ENCODE measurements at places on chromosomes 2 and 18.

DNA sequence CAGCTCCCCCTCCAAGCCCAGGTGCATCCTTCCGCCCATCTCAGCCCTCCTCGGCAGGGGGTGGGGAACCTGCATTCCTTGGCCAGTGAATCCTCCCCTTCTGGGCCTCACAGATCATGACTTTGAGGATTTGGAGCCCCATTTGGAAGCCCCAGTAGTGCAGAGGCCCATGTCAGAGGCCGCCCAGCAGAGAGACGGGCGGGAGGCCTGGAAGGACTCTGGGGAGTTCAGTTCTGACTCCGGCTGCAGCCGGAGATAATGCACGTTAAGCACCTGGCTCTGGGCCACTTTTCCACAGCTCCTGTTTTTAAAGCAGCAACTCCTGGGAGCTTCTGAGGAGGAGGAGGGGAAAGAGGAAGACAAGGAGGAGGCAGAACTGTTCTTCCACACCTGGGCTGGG is 14.9 kb downstream of the ATOH8 start:
- DNase-seq, result no peak

GRCh38 chr2:225597911-225598310 is 198.4 kb downstream of the NYAP2 start:
- DNase-seq, result no peak

DNA sequence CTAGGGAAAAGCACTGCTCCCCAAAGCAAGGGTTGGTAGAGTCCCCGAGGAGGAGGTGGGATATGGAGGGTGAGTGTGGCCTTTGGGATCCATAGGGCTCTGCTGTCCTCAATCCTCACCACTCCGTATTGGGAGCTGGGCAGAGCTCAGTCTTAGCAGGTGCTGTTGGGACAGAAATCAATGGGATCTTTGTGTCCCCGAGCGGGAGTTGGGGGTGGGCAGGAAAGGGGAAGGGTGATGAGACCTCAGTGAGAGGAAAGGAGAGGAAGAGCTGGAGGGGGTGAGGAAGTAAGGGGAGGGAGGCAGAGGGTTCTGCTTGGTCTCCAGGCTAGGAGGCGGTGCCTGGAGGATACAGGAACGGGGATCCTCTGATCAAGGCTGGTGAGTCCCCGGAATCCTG is 2.6 kb downstream of the ASIC4 start:
- no peak for DNase-seq

DNA sequence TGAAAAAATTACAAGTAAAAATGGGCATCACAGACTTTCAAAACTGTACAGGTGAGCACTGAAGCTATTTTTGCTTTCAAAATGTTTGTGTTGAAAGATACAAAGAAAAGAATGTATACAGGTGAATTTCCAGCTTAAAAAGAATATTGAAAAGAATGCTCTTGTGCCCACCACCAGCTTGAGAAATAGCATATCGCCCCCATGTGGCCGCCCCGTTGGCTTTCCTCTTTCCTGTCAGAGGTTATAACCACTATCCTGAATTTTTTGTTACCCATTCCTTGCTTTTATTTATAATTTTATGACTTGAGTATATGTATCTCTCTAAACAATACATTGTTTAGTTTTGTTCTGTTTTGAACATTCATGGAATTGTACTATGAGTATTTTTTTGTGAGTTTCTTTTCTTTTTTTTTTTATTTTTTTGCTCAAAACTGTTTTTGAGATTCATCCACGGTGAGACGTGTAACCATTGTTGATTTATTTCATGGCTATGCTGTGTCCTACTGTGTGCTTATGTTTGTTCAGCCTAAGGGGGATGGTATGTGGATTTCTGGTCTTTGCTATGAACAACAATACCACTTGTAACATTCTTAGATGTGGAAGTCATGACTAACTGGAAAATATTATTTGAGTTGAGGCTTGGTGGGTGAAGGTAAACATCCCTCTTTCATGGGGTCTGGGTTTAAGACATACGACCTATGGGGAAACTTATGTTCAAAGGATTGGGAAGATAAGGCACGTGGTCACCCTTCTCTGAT is 11.6 kb downstream of the TRPM8 start:
- no peak for DNase-seq

GRCh38 chr2:156399950-156400705 is 36.1 kb upstream of the GPD2 start:
- peak; percentile 24 for DNase-seq

DNA sequence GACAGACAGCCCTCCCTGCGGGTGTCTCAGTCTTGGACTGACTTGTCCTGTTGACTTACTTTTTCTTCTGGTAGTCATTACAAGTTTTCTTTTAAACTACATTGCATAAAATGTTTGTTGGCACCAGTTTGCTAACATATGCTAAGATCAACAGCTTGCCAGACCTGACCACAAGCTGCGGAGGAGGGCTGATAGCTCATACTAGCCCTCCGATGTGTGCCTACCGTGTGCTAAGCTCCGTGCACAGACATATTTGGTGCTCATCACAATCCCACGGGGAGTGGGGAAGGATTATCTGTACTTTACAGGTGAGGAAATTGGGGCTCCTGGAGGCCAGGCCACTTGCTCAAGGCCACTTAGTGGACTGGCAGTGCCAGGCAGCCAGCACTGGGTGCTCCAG is 72.8 kb upstream of the YPEL5 start:
- no peak for DNase-seq

DNA sequence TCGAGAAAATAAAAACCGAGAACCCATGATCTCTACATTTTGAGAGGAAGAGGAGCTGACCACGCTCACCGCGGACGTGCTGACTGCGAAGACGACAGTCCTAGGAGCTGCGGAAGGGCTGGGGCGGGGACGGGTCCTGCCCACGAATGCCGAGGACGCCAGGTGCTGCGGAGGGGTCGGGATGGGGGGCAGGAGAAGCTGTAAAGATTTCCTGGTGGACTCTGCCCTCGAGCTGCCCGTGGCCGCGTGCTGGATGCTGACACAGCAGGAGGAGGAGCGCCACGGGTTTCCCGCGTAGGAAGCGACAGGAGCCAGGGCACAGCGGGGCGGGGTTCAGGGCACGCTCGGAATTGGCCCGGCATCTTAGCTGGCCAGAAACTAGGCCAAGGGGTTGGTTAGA is 22.2 kb downstream of the ZSCAN30 start:
- no peak for DNase-seq

- no peak for DNase-seq
Observed at GRCh38 chr18:22434973-22435608, 17.4 kb upstream of the CTAGE1 start.

DNA sequence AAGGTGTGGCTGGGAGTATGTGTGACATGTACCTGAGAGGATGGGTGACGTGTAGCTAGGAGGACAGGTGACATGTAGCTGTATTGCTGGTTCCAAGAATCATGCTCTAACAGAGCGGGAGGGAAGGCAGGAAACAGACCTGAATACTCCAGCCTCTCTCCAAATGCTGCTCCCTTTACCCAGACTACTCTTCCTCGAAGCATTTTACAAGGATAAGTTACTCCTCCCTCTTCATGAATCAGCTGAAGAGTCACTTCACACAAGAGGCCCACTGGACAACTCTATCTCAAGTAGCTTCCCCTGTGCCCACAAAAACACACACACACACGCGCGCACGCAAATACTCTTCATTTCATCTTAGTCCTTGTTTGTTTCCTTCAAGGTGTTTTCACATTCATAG is 52.6 kb upstream of the KIDINS220 start:
- no peak for DNase-seq

GRCh38 chr2:10258326-10258725 is 44.4 kb upstream of the HPCAL1 start:
- DNase-seq, result no peak

DNA sequence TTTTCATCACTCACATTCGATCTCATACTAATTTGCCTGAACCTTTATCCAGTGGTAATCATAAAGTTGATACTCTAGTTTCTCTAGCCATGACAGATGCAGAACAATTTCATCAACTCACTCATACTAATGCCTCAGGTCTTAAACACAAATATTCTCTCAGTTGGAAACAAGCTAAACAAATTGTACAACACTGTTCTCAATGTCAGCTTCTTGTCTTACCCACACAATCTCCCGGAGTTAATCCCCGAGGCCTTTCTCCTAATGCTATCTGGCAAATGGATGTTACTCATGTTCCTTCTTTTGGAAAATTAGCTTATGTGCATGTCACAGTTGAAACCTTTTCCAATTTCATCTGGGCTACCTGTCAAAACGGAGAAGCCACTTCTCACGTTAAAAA is 11.5 kb upstream of the CNOT11 start:
- no peak for DNase-seq

- no peak for DNase-seq
Observed at GRCh38 chr2:17899871-17900270, 21.4 kb downstream of the KCNS3 start.

GRCh38 chr2:177902395-177903163 is 170.0 kb downstream of the PDE11A start:
- no peak for DNase-seq

GRCh38 chr2:55161295-55162210 is 70.5 kb downstream of the CLHC1 start:
- no peak for DNase-seq

GRCh38 chr2:88626171-88627054 is 851 bp downstream of the EIF2AK3 start:
- no peak for DNase-seq

DNA sequence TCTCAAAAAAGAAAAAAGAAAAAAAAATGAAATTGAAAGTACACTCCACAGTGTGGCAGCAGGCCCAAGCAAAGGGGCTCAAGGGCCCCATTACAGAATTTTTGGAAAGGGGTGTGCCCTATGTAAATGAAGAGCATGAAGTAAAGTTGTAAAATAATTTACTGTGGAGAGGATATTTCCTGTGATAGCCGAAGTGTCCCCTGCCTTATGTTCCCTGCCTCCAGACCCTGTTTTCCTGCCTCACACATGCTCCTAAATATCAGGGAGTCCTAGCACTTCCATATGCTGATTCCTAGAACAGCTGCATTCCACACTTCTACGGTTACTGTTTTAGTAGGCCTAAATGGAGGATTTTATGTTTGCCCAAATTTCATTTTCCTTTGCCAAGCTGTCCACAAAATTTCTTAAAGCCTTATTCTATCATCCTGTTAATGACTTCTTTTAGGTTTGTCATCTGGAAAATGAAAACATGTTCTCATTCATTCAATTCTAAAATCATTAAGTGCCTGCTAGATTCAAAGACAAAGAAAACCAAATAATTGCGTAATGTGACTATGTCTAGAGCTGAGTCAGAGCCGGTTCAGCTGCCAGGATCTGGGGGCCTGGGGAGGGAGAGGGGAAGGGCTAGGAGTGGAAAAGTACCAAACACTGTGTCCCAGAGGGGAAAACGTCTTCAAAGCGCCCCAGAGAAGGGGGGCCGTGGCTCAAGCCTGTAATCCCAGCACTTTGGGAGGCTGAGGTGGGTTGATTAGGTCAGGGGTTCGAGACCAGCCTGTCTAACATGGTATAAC is 25.9 kb upstream of the IMPA2 start:
- DNase-seq, result peak; percentile 75

DNA sequence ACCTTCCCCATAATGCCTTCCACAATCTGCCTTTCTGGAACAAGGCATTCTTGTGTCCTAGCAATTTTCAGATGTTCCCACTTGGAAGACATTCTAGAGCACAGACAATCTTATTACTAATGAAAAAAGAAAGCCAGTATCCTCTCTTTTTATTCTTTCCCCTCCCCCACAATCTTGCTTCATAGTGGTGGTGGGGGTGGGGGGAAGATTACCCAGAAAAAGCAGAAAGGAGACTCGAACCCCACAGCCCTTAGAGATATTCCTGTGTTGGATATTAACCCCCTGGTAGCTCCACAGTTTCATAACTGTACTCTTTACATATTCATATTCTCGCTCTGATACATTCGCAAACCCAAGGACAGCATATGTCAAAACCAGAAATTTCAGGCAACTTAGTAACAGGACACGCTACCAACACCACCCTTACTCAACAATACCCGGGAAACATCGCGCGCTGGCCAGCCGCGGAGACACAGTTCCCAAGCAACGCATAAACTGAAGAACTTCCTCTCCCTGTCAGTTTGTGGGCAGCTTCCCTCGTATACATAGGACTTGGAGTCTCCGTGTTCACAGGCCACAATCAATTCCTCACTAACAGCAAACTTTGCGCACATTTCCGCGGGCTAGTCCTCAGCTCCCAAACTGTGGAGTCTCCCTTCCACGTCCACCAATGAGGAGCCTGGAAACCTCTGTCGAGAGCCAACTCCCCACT is 793 bp downstream of the NR4A2 start:
- no peak for DNase-seq

DNA sequence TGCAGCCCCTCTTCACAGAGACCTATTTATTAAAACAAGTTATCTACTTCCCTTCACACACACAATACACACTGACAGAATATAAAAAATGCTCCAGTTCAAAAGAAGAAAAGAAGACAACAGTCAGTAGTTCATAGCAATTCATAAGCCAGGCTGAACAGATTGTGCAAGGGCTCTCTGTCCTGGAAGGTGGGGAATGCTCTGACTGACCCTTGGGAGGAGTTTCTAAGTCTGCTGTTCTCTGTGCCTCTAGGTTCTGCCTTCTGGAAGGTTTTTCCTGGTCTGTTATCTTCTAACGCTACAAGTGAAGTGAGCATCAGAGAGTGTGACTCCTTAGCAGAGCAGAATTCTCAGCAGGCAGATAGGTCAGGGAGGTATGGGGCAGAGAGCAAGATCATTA is 35.7 kb downstream of the SP3 start:
- no peak for DNase-seq

DNA sequence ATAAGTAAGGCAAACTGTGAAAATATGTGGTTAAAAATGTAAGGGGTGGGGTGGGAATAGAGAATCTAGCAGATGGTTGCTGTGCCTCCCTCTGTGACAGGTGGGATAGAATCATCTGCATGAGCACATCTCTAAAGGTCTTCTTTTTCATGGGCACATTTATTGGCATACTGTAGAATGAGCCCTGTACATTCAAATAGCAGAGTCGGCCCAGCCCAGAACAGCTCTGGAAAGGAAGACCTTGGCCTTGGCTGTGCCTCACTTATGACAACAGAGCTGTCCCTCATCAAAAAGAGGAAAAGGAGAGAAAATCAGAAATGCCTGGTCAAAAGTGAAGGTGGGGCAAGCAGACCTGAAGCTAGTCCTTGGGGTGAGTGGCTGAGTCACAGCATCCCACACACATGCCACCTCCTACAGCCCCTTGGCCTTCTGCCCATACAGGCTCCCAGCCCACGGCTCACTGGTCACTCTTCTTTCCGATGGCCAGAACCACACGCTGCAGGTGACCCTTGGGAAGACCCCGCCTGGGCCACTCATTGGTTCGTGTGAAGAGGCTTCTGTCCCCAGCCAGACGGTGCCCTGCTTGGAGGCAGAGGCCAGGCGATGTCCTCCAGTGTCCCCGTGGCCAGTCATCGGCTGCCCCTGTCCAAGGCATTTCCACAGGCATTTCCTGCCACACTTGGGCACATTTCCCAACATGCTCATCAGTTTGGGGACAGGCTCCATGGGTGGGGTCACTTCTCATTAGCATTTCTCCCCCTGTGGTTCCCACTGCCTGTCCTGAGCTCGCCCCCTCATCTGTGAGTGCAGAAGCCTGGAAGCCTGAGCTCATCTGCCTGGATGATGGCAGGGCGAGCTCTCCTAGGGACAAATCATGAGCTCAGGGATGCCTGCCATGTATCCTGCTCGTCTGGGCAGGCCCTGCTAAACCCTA is 113.6 kb downstream of the MCFD2 start:
- DNase-seq, result no peak
